ENCODE measurements at places on chromosomes 12 and 14.

GRCh38 chr12:116837097-116837496 lies 44.1 kb downstream of the HRK start:
- no peak for DNase-seq

GRCh38 chr12:8145754-8146441 lies 10.9 kb upstream of the ZNF705A start:
- no peak for DNase-seq

- no peak for DNase-seq
Measured at GRCh38 chr12:27008081-27008480, 6.1 kb downstream of the TM7SF3 start.

DNA sequence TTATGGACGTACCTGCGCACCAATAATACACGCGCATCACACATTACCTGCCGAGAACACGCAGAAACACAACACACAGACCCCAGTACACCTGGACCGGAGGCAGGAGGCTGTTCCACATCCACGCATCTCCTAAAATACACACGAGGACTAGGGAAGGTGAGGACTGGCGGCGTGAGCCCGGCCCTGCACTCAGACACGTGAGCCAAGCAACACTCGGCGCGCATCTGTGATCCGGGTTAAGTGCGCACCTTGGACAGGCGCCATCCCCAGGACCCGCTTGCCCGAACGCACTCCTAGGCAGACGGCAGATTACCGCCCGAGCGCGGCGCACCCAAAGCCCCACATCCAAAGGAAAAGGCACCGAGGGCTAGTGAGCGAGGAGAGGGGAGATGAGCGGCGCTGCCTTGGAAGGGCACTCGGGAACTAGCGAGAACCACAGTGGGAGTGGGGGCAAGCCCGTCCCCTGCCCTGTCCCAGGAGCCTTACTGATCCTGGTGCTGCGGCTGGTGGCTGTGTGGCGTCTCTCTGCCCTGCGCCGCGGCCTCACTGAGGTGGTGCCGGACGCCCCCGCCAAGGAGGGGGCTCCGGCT lies 417 bp downstream of the GLS2 start:
- DNase-seq = no peak

DNA sequence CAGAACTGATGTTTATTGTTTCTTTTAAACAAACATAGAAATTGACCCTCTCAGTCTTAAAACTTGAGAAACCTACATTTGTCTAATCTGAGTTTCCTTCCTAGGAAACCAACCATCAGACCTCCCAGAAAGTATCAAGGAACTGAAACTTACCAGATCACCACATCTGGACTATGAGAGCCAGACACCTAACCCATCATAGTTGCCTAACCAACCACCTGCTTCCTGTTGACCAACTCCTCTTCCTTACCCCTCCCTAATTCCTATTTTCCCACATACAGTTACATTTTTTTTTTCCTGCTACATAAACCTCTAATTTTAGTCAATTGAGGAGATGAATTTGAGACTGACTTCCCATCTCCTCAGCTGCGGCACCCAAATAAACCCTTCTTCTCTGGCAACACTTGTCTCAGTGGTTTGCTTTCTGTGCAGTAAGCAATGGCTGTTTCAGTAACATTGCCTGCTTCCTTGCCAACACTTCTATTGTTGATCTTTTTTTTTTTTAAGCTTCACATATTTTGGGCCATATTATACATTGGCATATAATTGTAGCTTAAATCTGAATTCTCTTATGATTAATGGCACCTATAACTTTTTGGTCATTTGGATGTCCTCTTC lies 34.3 kb downstream of the KLRD1 start:
- DNase-seq = no peak

GRCh38 chr12:11830307-11830801 lies 180.9 kb downstream of the ETV6 start:
- DNase-seq = no peak

GRCh38 chr12:130965668-130966067 lies 12.0 kb downstream of the ADGRD1 start:
- DNase-seq = no peak

- no peak for DNase-seq
Measured at GRCh38 chr14:69688299-69688649, 76.9 kb downstream of the SUSD6 start.

DNA sequence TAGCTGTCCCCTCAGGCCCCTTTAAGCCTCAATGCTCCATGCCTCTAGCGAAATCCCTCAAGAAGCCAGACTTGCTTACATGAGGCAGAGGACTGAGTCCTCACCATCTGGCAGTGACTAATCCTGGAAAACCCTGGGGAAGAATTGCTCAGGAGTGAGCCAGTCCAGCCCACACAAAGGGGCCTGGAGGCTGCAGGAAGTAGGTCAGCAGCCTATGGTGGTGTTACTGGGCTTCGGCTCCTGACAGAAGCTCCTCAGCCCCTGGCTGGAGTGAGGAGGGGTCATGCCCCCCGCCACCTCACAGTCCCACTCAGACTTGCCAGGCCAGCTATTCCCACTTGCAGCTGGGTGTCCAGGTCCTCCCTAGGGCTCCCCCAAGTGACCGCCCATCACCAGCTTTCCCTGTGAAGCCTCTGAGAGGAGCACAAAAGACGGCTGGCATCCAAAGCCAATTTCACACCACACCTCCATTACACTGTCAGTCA lies 250.5 kb downstream of the DPF3 start:
- DNase-seq = no peak

- no peak for DNase-seq
Measured at GRCh38 chr12:106078358-106079010, 60.3 kb downstream of the NUAK1 start.

DNA sequence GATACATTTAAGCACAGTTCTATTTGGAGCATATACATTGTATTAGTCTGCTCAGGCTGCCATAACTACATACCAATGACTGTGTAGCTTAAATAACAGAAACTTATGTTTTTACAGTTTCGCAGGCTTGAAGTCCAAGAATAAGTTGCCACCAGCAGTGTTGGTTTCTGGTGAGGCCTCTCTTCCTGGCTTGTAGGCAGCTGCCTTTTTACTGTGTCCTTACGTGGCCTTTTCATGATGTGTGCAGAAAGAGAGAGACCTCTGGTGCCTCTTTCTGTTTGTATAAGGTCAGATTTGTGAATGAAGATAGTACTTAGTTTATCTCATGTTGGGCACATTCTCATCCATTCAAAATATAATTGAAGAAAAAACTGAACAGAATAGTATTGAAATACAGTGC lies 636.6 kb downstream of the FLRT2 start:
- DNase-seq = no peak

DNA sequence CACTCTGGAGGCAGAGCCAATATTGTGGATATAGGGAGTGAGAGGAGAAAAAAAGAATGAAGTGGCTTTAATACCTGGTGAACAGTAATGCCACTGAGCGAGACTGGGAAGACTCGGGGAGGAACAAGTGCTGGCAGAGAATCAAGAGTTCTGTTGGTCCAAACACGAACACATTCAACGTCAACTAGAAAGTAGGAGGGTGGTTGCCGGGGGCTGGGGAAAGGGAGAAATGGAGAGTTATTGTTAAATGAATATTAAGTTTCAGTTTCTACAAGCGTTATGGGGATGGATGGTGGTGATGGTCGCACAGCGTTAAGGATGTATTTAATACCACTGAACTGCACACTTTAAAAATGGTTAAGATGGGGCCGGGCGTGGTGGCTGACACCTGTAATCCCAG lies 2.8 kb downstream of the SPRING1 start:
- DNase-seq = no peak

- no peak for DNase-seq
Measured at GRCh38 chr12:11891346-11891745, 179.4 kb upstream of the BCL2L14 start.

DNA sequence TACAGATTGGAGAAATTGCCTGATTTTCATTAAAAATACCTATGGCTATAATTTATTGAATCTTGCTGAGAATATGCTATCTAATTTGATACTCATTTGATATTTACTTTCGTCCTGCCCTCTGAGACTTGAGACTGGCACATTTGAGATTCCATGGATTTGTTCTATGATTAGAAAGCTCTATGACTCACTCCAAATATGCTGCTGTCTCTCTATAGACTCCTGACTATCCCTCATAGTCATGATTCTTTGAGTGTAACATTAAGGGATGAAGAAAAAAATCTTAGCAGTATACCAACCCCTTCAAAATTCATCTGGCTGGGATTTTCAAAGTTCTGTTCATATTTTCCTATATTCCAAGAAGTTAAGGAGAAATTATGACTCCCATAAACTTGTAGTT lies 191.9 kb downstream of the LRIG3 start:
- no peak for DNase-seq

DNA sequence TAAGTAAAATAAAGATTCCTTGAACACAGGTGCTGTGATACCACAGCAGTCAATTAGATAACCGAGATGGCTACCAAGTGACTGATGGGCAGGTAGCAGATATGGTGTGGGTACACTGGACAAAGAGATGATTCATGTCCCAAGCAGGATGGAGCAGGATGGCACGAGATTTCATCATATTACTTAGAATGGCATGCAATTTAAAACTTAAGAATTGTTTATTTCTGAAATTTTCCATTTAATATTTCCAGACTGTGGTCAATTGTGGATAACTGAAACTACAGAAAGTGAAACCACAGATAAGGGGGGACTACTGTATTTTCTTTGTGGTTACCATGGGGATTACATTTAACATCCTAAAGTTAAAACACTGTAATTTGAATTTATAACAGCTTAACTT lies 7.5 kb upstream of the ZFP36L1 start:
- DNase-seq = no peak

GRCh38 chr14:83071888-83072501 lies 1538.3 kb upstream of the SEL1L start:
- no peak for DNase-seq

DNA sequence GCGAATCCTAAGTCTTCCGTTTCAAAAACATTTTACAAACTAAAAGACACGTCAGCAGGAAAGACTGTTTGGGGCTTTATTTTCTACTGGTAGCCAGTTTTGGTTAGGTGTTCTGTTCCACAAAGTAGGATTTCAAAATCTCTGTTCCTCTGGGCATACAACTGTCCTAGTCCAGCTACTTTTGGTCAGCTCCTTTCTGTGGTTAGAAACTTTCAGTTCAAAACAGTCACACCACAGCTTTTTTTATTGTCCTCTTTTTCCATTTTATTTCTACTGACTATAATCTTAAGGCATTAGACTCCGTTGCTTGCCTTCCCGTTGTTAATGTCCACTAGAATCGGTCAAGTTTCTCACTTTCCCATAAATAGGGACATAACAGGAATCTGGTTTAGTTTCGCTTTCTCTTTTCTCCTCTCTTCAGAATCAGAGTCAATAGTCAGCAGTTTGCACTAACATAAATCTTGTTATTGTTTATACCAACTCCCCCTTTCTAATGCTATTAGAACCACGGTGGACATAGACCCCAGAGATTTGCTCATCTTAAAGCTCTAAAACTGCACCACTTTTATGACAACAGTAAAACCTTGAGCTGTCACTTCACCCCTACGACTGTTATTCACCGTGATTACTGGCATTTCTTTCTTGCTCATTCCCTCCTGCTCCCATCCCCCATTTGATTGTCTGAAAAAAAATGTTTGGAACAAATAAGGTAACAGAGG lies 41.5 kb upstream of the NPAS3 start:
- DNase-seq = no peak

GRCh38 chr12:121958541-121959240 lies 40.3 kb downstream of the CFAP251 start:
- no peak for DNase-seq

- DNase-seq = no peak
Measured at GRCh38 chr12:113006641-113007040, 28.3 kb downstream of the OAS2 start.

GRCh38 chr12:114901316-114901715 lies 217.3 kb upstream of the TBX3 start:
- no peak for DNase-seq

- DNase-seq = no peak
Measured at GRCh38 chr12:20142956-20143355, 225.4 kb upstream of the PDE3A start.

DNA sequence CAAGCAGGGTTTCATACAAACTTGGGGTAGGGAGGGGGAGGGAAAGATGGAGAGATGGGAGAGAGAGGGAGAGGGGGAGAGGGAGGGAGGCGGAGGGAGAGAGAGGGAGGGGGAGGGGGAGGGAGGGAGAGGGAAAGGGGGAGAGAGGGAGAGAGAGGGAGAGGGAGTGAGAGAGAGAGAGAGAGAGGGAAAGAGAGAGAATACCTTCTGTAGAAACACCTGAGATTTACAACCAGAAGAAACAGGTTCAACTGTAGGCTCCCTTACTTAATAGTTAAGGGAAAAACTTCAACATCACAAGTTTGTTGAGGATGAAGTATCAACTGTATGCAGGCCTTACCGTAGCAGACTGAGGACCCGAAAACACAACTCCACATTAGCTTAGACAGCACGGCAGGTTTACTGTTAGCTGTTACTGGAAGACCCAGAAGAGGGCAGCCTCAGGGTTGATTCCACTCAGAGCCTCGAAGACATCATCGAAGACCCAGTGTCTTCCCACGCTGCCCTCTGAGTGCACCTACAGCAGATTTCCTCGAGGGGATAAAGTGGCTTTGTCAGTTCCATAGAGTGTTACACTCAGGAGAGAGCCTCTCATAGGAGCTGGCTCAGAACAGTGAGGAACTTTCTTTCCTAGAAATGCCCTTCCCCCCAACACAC lies 72.4 kb downstream of the NT5DC3 start:
- no peak for DNase-seq

DNA sequence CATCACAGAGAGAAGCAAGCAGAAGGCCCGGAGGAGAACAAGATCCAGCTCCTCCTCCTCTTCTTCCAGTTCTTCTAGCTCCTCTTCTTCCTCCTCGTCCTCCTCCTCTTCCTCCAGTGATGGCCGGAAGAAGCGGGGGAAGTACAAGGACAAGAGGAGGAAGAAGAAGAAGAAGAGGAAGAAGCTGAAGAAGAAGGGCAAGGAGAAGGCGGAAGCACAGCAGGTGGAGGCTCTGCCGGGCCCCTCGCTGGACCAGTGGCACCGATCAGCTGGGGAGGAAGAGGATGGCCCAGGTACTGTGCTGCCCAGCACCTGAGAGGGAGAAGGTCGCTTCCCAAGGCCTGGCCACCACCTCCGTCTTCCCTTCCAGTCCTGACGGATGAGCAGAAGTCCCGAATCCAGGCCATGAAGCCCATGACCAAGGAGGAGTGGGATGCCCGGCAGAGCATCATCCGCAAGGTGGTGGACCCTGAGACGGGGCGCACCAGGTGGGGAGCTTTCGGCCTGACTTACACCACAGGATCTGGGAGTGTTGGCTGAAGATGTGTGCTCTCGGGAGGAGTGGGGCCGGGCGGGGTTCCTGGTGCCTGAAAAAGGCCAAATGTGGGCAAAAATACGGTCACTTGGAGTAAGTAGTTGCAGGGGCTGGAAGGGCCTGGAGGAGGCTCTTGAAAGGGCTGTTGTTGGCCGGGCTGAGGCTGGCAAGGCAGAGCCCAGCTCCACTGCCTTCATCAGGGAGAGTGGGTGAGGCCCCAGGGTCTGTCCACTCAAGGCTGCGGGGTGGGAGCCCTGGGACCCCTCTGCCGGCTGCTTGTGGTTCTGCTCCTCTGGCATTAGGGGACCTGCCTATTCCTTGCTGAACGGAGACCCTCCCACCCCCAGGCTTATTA lies 1.4 kb downstream of the ARL6IP4 start:
- no peak for DNase-seq

GRCh38 chr12:49985981-49986380 lies 13.2 kb downstream of the AQP6 start:
- no peak for DNase-seq

DNA sequence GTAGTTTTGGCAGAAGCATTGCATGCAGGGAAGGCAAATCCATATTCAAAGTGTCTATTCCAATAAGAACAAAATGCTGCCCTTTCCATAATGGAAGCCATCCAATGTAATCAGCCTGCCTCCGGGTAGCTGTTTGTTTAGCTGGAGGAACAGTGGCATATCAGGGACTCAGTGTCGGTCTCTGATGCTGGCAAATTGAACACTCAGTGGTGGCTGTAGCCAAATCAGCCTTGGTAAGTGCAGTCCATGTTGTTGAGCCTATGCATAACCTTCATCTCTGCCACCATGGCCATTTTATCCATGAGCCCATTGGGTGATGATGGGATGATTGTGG lies 147.8 kb upstream of the MAX start:
- no peak for DNase-seq

Measured in stimulated activated CD4-positive, alpha-beta T cell treated with anti-CD3 and anti-CD28 coated beads, Interleukin-1b, Interleukin-23, amount 100 ng/mL, for 1 hour (primary cell).